ENCODE measurements at places on chromosomes 1 and 21.
A peak's percentile ranks its signal among the peaks of the same experiment; 100 is the strongest.

- no peak for DNase-seq
Measured at GRCh38 chr1:61864489-61864888, 122.2 kb downstream of the PATJ start.

DNA sequence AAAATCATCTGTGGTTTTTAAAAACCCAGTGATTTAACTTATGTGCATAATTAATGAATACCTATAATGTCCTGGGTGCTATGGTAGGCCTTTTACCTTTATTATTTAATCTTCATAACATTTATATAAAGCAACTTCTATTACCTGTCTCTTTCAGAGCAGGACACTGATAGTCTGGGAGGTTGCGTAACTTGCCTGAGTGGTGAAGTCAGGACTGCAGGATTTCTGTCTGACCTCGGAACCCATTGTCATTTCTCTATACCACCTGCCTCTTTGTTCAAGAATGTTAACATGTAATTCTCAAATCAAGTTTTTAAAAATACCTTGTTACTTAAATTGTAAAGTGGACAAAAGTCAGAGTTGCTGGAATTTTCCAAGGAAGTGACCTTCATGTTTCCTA lies 41.0 kb upstream of the BACH1 start:
- DNase-seq: no peak

DNA sequence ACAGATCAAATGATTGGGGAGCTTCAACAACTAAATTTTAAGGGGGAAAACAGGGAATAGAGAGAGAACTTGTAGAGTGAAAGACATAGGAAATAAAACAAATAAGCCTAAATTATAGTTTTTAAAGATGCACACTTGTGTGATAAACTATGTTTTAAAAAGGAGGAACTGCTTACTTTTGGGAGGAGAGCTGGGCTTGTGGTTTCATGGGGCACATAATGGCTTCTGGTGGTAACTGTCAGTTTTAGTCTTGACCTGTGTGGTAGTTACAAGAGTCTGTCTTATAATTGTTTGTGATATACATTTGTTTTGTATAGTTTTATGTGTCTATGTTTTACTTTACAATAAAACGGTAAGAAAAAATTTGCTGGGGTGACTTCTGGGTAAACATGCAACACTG lies 165.3 kb downstream of the COL24A1 start:
- DNase-seq: no peak

GRCh38 chr1:78570539-78570938 lies 49.7 kb upstream of the IFI44L start:
- no peak for DNase-seq

DNA sequence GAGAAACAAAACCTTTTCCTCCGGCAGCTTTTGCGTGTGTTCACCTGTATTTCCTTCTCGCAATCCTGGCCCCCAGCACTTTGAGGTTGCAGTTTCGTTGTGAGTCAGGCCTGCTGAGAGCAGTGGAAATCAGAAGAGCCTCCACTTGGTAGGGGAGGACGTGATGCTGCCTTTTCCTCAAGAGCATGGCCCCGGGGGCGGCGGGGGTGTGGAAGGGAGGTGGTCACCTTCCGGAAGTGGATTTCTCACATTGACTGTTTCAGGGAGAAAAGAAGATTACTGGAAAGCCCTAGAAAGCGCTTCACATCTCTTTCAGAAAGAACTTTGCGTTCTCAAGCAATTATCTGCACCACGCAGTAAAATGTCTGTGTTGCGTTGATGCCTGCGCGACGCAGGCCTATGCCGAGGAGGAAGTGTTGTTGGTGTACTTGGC lies 12.2 kb upstream of the IL10 start:
- peak; percentile 39 for DNase-seq

GRCh38 chr1:210143465-210144062 lies 89.0 kb upstream of the SERTAD4 start:
- DNase-seq: peak; percentile 9

- DNase-seq: no peak
Measured at GRCh38 chr1:172140072-172140471, 280.4 kb upstream of the C1orf105 start.

GRCh38 chr1:147840909-147841308 lies 61.7 kb upstream of the GJA8 start:
- DNase-seq: no peak

DNA sequence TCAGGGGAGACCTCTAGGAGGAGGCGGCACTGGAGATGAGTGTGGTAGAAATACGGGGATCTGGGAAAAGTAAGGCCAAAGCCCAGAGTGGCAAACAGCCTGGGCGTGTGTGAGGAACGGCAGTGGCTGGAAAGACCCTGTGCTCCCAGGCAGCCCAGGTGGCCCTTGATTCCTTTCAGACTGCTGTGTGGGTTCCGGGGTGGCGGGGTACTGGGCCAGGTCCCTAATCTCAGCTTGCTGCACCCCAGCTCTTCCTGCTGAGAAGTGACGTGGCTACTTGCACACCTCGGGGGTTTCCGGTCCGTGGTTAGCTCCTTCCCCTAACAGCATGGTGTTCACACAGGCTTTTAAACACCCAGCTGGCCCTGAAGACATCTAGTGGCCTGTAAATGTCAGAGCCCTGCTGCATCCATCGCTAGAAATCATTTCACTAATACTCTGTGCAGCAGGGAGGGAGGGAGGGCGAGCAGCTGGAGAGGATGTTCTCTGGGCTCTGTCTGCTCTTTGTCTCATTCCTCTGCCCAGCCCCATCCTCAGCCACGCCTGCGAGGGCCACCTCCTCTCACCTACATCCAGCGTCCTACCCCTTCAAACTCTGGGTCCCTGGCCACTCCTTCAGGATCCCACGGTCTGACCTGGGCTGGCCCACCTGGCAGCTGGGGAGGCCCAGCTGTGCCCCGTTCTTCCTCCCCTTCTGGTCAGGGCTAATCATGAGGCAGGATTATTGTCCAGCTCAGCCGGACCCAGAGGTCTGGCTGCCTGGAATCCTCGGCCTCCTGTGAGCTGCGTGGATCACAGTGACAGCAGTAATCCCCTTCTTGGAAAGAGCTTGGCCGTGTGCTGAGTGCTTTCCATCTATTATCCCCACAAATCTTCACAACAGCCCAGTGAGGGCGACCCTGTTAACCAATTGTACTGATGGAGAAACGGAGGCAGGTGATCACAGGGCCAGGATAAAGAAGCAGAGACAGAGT lies 7.2 kb downstream of the ZDHHC18 start:
- peak; percentile 76 for DNase-seq

- no peak for DNase-seq
Measured at GRCh38 chr1:194062962-194063361, 876.5 kb upstream of the B3GALT2 start.

DNA sequence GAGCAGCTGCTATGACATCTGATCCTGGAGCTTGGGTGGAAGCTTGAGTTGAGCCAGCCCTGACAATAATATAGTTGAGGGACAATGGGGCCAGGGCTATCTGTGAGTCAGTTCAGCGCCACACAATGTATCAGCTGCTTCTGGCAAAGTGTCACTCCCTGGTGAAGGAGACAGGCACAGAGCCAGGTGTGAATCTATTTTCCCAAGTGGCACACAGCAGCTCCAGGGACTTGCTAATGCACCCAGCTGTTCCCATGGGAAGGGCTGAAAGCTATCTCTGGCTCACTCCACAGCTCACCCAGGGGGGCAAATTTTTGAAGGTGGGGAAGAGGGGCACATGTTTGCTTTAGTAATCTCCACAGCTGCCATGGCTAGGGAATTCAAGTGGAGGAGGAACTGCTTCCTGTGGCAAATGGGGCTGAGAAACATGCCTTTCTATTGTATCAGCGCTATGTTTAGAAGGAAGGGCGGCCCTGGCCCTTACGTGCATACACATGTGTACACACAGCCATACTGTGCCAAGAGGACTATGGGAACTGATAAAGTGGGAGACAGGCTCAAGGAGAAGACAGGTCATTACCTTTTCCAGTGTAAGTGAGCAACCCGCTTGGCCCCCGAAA lies 2.2 kb downstream of the CYB5R1 start:
- no peak for DNase-seq

DNA sequence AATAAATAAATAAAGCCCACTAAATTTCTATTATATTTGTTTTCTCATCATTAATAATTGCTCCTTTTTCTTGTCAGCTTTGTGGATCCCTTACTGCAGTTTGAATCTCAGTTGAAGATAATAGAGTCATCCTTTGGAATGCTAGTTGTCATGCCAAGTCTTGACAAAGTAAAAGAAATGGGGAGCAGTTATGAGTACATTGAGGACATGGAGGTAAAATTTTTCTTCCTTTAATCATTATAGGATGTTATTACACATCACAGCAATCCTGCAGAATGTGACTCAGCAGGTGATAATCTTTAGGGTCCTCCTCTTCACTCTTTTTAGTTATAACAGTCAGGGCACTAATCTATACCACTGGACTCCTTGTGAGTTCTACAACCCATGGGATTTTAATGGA lies 24.1 kb downstream of the MROH9 start:
- no peak for DNase-seq

GRCh38 chr1:230084408-230085177 lies 17.6 kb downstream of the GALNT2 start:
- DNase-seq: no peak

GRCh38 chr1:9418851-9419250 lies 120.4 kb upstream of the SLC25A33 start:
- no peak for DNase-seq

GRCh38 chr1:219432191-219432606 lies 180.7 kb downstream of the ZC3H11B start:
- DNase-seq: no peak

- DNase-seq: no peak
Measured at GRCh38 chr1:46277658-46278373, 25.6 kb downstream of the LRRC41 start.

GRCh38 chr1:3454811-3455618 lies 550 bp downstream of the ARHGEF16 start:
- no peak for DNase-seq

- DNase-seq: no peak
Measured at GRCh38 chr1:74193908-74194307, 4.1 kb downstream of the LRRIQ3 start.

DNA sequence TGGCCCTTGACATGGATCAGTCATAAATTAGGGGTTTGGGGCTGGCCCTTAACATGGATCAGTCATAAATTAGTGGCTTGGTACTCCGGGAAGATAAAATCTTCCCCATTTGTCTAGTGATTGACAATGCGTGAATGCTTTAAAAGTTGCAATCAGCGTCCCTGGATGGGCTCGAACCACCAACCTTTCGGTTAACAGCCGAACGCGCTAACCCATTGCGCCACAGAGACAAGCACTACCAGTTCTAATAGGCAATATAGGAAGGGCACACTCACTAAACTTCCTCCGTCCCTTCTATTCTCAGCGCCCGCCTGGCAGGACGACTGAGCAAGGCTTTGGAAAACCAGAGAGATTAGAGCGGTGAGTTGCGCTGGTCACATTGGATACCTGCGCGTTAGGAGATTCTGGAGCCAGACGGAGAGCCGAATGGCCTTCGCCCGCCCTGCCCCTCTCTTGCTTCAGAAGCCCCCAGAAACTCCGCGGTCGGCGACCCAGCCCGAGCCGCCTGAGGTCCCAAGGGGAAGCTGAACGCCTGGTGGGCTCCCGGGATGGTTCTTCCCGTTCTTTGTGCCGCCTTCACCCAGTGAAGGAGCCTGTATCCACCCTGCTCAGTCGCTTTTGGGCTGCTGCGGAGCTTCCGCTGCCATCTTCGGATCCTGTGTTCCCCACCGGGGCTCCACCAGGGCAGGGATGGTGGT lies 235.9 kb downstream of the FAM72C start:
- no peak for DNase-seq

GRCh38 chr1:66532798-66533783 lies 862 bp upstream of the SGIP1 start:
- DNase-seq: no peak

- no peak for DNase-seq
Measured at GRCh38 chr21:28826021-28826420, 166.7 kb downstream of the LTN1 start.

DNA sequence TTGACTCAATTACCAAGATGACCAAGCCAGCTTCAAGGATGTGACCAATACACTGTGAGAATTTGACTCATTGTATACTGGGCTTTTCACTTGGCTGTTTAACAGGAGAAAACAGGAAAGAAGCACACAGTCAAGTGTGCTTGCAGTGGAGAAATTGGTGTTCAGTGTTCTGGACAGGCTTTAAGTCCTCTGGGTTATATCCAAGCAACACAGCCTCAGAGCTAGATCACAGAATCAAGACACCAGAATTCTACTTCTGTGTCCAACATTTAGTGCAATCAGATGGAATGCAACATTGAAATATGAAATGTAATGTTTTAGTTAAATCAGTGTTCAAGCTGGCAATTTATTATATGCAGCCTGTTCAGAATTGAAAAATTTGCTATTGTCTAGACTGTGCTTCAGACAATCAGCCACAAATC lies 694.4 kb downstream of the LTN1 start:
- no peak for DNase-seq

- no peak for DNase-seq
Measured at GRCh38 chr21:40208948-40209345, 341.7 kb downstream of the PCP4 start.

GRCh38 chr1:93346421-93346993 lies 800 bp downstream of the DR1 start:
- no peak for DNase-seq

DNA sequence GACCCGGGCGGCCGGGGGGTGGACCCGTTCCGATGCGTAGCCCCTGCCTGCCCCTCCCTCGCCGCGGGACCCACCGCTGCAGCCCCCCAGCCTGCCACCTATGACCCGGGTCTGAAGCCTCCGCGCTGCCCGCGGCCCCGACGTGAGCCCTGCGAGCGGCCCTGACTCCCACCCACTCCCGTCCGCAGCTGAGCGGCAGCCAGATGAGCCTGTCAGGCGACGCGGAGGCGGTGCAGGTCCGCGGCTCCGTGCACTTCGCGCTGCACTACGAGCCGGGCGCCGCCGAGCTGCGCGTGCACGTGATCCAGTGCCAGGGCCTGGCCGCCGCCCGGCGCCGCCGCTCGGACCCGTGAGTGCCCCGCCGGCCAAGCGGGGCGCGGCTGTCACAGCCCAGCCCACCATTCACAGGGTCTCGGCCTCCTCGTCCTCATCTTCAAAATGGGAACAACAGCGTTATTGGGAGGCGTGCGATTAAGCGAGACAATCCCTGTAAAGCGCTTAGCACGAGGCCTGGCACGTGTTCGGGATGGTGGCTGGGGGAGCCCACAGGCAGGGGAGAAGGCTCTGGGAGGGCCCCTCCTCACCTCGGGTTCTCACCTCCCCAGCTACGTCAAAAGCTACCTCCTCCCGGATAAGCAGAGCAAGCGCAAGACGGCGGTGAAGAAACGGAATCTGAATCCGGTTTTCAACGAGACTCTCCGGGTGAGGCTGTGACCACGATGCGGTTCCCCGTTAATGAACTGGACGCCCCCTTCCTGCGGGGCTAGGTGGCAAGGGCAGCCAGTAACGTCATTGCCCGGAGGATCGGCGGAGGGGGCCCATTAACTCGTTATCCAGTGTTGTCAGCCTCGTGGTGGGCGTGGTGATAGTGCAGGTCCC lies 8.2 kb downstream of the SYTL1 start:
- no peak for DNase-seq

GRCh38 chr1:158153746-158154444 lies 26.8 kb upstream of the CD1D start:
- no peak for DNase-seq
